WTC11 (cell line): ENCODE measurements at places on chromosomes 3 and 15. TPM values are rescaled to one million over a fixed set of nuclear protein-coding genes. Genes with fewer than 3 reads are reported as not detected.
A peak's percentile ranks its signal among the peaks of the same experiment; 100 is the strongest.

DNA sequence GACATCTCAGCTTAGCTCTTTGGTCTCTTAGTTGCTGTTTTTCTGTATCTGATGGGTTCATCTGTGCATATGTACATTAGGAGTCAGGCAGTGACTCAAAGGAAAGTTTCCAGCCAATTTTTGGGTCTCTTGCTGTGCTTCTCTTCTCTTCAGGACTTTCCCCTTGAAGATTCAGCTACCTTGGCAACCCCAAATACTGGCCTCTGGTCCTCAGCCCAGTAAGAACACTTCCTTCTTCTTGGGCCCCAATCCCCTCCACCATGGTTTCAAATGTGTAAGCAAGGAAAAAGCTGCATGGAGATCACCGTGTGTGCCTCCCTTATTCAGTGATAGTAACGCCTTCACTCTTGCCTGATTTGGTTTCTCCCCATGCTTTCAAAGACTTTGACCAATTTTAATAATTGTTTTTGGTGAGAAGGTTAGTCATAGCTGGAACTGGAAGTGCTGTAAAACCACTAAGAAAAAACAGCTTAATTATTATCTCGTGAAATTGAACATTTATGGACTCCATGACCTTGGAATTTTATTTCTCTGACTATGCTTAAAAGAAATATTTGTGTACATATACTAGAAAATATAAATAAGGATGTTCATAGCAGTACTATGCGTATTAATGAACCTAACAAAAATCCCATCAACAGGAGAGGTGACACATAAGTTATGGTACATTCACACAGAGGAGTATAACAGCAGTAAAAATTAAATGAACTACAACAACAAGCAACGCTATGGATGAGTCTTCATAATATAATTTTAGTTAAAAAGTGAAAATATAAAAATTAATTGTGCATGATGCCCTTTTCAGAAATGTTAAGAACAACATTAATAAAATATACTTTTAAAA lies 125.3 kb upstream of the BCL6 start:
- no peak for DNase-seq

DNA sequence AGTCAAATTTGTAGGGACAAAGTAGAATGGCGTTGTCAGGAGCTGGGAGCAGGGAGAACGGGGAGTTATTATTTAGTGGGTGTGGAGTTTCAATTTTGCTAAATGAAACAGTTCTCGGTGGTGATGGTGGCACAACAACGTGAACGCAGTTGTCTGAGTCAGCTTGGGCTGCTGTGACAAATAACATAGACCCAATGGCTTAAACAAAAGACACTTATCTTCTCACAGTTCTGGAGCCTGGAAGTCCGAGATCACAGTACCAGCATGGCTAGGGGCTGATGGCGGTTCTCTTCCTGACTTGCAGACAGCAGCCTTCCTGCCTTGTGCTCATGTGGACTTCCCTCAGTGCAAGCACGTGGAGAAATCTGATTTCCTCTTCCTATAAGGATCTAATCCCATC lies 90.2 kb downstream of the CHSY1 start:
- no peak for DNase-seq

DNA sequence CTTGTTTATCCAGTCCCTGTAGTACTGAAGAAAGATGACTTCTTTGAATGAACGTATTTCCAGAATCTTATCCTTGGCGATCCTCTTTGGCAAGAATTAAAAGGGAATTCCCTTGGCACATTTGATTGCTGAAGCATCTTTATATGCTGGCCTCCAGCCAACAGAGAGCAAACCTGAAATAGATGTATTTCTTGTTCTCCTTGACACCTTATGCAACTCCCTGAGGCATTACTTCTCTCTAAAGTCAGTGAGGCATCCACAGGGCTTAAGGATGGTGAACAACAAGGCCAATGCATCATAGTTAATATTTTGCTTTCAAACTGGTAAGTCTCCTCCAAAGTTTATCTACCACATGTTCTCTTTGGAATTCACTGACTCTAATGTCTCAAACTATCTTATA lies 450.9 kb upstream of the THRB start:
- no peak for DNase-seq

PHLDB2 gene
- total RNA-seq, result 23.5 to 40.3 TPM (median 24.9 TPM) in 3 replicates

GRCh38 chr3:86988235-86988634 lies 2.7 kb downstream of the VGLL3 start:
- DNase-seq, result no peak

- peak; percentile 95 for DNase-seq
Measured at GRCh38 chr15:64809649-64810496, 15.6 kb downstream of the PIF1 start.

GRCh38 chr3:147384210-147385058 lies 21.9 kb downstream of the ZIC4 start:
- peak; percentile 91 for DNase-seq

DNA sequence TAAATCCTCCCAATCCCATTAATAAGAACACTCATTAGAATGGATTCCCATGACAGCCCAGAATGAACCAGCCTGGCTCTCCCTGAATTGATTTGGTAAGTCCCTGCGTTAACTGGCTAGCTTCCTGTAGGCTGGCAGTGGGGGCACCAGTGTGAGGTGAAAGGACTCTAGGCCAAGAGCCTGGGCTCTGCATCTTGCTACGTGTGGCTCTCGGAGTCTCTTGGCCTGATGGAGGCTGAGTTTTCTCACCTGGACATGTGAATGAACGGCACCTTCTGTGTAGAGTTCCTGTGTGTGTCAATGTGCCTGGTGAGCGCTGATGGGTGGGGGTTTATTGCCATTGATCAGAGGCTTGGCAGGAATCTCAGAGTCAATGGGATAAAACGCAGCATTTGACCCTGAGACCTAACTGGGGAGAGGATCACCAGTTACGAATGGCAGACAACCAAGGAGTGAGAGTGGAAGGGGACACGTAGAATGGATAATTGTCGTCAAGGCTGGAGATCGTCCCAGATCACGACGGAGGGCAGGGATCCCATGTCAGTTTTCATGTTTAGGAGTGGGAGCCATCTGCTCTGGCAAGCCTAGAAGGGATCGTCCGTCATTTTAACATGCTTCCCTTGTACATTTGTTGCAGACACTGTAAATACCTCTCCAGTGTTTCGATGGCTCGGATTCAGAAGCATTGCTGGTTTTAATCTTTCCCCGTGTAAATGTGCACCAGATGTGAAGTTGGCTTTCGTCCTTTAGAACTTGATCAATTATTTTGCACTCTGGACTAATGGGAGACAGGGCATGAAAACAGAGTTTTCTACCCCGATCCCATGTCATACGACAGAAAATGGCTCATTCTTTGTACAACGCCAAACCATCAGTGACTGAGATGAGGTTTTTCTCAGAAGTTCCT lies 9.0 kb upstream of the KLF13 start:
- DNase-seq, result no peak

DNA sequence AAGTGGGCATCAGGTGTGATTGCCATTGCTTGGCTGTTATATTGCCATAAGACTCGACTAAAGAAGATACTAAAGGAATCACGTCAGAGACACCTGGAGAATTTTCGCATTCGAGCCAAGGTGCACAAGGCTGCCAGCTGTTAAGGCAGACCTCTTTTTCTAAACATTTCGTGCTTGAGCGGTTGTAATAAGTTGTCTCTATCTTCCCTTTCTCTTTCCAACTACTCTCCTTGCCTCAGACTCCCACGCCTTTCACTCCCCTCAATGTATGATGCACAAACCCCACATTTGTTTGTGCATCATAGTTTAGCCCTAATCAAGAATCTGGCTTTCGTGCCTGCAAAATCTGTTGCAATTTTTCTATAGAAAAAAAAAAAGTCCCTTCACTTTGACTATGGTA lies 118.0 kb downstream of the IQCH start:
- no peak for DNase-seq

- DNase-seq, result no peak
Measured at GRCh38 chr3:124845406-124845805, 41.8 kb downstream of the ITGB5 start.

DUOXA2 gene
- total RNA-seq, result 0.11 TPM in 1 of 3 replicates, not detected in the others
